ENCODE measurements at places on chromosomes 12 and 14.

DNA sequence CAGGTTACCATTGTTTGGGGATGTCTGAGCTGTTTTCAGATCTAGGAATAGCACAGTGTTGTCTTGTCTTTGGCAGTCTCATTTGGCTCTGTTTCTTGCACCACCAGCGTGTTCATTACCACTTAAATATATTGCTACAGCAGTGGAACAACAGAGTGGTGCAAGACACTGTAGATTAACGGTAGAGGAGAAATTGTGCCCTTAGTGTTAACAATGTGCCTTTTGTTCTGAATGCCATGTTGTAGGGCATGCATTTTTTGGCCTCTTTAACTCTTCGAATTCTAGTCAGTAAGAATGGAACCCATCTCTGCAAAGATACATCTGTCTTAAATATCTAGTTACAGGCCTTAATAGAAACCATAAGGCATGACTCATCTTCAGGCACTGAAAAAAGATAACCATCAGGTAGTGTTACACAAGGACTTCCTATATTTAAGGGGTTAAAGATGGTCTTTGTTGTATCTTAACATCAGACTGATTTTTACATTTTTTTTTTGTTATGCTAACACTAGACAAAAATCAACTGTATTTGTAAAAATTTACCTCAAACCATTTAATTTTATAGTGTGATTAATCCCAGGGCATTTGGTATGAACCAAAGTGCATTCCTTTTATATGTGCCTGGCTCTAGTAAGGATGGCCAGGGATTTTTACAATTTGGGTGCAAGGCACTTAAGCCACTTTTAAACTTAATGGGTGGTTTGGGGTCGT lies 12.9 kb downstream of the DYRK2 start:
- DNase-seq = no peak

GRCh38 chr12:109423392-109423791 lies 53.7 kb downstream of the KCTD10 start:
- no peak for DNase-seq

DNA sequence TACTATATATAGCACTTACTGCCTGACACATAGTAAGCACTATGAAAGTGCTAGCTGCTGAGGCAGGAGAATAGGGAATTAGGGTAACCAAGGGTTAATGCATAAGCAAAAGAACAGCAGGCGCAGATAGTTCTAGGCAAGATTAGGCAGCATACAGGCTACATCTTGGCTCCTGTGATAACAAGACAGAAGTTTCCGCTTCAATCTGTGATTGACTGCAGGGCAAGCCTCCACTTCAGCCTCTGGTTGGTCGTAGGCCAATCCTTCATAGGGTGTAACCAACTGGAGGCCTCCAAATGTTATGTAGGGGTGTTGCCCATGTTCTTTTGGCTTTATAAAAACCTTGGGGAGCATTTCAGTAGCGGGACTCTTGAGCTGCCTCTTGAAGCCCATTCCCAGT lies 46.9 kb downstream of the KLHL28 start:
- DNase-seq = no peak

DNA sequence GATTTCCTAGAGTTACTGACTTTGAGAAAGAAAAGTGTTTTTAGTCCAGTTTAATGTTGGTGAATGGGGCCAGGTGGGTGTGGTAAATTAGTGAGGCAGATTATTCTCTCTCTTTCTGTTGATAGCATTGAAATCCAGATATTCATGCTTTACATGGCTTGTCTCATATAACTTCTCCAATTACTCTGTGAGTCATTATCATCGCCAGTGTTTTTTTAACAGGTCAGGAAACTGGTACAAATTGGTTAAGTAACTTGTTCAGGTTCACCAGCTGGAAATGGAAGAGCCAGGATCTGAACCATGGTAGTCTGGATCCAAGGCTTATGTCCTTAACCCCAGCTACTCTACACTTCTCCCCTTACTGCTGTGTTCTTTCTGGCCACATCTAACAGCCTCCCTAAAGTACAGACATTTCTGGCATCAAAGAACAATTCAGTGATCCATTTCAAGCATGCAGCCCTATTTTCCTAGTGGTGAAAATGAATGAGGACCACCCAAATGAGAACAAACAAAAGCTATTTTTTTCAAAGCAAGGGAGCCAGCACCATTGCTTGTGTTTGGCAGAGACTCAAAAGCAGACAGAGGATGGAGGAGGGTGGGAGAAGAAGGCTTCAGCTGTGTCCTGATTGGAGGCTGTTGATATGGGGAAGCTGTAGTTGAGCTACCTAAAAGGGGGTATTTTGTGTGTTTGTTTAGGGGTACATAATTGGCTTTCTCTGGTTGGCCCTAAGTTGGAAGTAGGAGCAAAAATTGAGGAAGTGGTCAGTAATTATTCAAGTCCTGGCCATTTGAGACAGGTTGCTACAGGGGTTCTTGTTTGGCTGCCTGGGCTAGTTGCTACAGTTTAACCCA lies 1.7 kb downstream of the IRAK3 start:
- no peak for DNase-seq

- DNase-seq = no peak
Observed at GRCh38 chr12:108305520-108305919, 33.6 kb downstream of the CMKLR1 start.

GRCh38 chr14:53167602-53168328 lies 14.6 kb upstream of the DDHD1 start:
- no peak for DNase-seq

- no peak for DNase-seq
Observed at GRCh38 chr12:101582937-101583336, 11.8 kb upstream of the MYBPC1 start.

DNA sequence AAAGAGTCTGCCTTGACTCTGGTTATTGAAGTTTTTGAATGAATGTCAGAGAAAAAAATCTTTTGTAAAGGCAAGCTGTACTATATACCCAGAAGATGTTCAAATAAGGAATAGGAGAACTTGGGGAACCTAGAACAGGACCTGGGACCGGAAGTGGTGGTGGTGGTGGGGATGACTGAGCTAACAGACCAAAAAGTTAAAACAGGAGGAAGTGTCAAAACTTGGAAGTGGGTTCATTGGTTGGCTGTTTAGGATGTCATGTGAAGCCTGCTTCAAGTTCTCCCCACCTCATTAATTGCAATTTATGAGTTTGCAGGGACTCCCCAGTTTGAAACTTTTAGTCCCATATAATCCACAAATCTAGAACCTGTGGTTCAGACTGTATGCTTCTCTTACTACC lies 26.2 kb downstream of the PLXNC1 start:
- DNase-seq = no peak

DNA sequence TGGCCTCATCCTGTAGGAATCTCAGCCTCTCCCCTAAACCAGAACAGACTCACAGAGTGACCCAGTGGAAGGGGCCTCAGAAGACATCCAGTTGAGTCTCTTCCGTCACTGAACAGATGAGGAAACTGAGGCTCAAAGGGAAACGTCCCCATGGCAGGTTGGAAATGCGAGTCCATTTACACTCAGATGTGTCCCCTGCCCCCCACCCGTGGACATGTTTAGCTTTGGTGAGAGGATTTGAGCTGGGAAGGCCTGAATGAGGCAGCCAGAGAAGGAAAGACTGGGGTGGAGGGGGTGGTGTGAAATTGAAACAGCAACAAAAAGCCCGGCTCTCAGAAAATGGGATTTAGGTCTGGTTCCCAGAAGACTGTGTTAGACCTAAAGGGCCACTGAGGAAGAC lies 1.7 kb downstream of the FAIM2 start:
- DNase-seq = no peak

DNA sequence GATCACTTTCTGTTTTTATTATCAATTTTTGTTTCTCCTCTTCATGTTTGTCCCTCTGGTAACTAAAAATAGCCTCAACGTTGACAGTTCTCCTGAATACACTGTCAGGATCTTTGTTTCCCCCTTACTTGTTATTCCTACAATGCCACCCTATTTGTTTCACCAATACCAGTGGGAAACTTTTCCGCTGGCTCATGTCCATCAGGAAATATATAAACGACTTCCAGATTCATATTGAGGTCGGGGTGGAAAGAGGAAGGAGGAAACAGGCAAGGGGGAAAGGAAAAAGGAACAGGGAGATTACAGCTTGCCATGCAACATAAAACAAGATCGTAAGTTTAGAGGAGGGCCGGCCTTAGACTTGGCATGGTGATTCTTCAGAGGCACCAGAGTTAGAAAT lies 61.7 kb downstream of the BTBD7 start:
- no peak for DNase-seq

DNA sequence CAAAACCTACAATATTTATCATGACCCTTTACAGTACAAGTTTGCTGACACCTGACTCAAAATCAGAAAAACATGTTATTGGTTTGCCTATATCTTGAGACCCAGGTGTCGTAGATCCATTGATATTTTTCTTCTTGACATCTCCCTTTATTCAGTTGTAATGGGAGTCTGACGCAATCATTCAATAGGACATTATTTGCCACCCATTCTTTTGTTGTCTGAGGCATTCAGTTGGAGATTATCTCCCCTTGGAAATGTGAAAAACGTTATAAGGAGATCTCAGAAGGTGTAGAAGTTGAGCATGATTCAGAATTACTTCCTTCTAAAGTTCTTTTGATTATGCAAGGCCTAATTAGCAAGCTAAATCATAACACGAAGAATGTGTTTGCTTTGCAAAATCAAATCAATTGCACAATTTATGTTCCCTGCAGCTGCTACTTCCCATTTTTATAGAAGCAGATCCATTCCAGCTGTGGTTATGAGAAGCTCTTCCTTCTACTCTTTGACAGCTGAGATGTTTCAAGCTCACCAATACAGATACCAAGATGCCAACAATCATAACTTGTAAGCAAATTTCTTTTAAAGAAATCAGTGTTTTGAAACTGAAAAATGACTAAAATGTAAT lies 228.2 kb upstream of the SYT1 start:
- DNase-seq = no peak
